Activated T-cell treated with anti-CD3 and anti-CD28 coated beads, Interleukin-2, amount 50 U/mL, for 4 hours (primary cell): ENCODE measurements at places on chromosomes 4 and X. TPM values are rescaled to one million over a fixed set of nuclear protein-coding genes. Genes with fewer than 3 reads are reported as not detected.

SLC9B1 gene
- 0.68 TPM for total RNA-seq

ATP2B3 gene
- total RNA-seq = not detected

DNA sequence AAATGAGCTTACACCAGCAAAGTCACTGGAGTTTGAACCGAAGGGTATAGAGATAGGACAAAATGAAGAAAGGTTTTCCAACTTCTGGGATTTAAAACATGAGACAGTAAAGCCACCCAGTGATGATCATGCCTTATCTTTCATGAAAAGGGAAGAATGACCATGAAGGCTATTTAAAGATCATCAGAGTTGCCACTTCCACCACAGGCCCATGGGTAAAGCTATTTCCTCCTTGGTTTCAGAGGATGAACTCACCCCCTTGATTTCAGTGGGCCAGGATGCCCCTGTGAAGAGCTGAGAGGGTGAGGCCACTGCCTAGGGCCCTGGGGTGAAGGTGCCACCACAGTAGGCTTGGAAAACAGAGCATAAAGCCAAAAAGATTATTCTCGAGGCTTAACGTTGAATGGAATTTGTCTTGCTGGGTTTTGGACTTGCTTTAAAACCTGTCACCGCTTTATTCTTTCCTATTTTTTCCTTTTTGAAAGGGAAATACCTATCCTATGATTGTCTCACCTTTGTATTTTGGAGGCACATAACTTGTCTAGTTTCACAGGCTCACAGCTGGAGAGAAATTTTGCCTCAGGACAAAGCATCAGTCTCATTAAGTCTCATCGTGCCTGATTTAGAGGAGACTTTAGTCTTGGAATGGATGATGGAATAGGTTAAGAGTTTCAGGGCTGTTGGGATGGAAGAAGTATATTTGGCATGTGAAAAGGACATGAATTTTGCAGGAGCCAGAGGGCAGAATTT, 254.0 kb downstream of the SNCA start:
- DNase-seq = no peak

- no peak for DNase-seq
Measured at GRCh38 chr4:109645874-109646710, 57.2 kb downstream of the CASP6 start.

DNA sequence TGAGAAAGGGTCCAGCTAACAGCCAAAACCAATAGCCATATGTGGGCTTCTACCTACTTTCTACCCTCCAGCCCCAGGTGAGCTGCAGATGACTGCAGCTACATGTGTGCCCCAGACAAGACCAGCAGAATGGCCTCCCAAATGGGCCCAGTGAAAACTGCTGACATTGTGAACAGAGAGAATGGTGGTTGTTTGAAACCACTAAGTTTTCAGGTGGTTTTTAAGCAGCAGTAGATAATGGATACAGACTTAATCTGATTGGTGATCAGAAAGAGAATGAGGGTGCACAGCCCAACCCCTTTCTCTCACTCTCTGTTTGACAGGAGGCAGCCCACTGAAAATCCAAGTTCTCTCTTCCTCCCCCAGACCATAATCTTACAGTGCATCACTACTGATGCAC, 42.5 kb upstream of the BBS12 start:
- DNase-seq = no peak

- no peak for DNase-seq
Measured at GRCh38 chr4:116070283-116070682, 956.9 kb upstream of the NDST4 start.

GRCh38 chrX:57596109-57596508, 4.3 kb downstream of the ZXDB start:
- no peak for DNase-seq

GRCh38 chr4:39476187-39476895, 17.5 kb downstream of the LIAS start:
- DNase-seq = no peak

DNA sequence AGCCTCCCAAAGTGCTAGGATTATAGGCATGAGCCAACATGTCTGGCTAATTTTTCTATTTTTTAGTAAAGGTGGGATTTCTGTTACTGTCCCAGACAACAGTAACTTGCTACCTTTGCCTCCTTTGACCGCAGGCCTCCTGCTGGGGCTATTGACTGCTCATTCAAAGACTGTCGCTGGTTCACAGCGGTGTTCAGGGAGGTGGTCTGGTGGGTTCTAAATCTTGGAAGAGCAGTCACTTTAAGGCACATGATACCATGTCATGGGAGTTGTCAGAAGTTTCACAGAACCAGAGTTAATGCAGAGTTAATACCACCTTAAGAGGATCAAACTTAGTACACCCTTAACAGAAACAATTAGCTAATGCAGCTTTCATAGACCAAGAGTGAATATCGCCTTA, 3.8 kb downstream of the ASMT start:
- DNase-seq = no peak

GRCh38 chrX:126847143-126847542, 27.6 kb downstream of the PRR32 start:
- DNase-seq = no peak
